ENCODE measurements at places on chromosomes 16 and 17.

DNA sequence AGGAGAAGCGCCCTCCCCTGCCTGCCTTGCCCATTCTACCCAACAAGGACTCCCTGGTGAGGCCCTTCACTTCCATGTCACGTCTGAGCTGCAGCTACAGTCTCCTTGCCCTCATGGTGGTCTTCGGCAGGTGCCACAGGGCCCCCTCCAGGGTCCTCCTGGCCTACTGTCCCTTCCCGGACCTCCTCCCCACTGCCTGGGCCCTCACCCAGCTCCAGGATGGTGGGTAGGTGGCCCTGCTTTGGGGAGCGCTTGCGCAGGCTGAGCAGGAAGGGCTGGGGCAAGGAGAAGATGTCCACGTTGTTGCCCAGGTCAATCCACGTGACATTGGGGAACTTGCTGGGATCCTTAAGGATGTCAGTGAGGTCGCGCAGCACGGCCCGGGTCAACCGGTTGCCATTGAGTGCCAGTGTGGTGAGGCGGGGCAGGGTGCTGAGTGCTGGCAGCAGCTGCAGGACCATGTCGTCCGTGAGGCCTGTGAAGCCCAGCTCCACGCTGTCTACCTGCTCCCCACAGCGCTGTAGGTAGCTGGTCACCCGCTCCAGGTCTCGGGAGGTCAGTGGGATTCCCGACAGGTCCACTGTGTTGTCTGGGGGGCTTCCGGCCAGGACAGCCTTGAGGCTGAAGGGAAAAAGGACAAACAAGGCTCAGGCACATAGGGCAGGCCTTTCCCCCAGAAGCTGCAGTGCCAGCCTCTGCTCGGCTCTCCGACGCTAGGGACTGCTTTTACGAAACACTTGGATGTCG lies 28.3 kb downstream of the TRPV2 start:
- no peak for DNase-seq

- DNase-seq = no peak
These were observed 24.3 kb upstream of the C1QL1 start for GRCh38 chr17:44992242-44992939.

- no peak for DNase-seq
These were observed 109.4 kb downstream of the CDK5R1 start for GRCh38 chr17:32596206-32596605.

GRCh38 chr17:47318197-47318918 lies 5.4 kb upstream of the EFCAB13 start:
- DNase-seq = no peak

GRCh38 chr17:1967213-1967612 lies 57.9 kb downstream of the RTN4RL1 start:
- DNase-seq = no peak

DNA sequence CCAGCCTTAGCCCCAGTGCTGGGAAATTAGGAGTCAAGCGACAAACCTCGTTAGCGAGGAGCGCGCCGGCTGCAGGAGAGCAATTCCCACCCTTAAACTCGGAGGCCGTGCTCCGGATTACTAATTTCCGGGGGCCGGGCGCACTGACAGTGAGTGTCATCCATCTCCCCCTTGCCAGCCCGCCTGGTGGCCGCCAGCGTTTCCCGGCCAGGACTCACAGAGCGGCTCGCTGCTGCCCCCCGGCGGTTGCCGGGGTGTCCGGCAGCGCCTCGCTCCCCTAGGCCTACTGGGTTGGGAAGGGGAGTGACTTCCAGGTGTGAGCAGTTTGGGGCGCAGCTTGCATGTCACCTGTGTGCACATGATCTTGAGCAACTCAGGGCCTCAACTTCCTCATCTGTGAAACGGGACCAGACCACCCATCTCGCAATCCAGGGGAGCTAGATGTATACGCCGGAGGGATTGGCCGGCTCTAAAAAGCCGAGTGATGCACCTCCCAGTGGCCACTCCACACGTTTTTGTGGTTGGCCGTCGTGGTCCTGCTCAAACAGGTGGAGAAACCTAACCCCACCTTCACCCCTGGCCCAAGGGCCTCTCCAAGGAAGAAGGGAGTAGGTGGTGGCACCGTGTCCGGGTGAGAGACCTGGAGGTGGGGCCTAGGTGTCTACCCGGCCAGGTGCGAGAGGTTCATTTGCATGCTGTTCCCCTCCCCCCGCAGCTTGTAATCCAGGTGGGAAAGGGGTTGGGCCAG lies 2.5 kb upstream of the GSE1 start:
- peak; percentile 73 for DNase-seq

GRCh38 chr17:59331929-59332748 lies 684 bp downstream of the YPEL2 start:
- no peak for DNase-seq

GRCh38 chr17:6919158-6919557 lies 76.7 kb upstream of the ALOX12 start:
- DNase-seq = no peak

Measured in stimulated activated CD4-positive, alpha-beta T cell treated with anti-CD3 and anti-CD28 coated beads, Interleukin-15, amount 100 ng/mL, for 48 hours (primary cell).